ENCODE measurements at places on chromosomes 1 and 21. TPM values are rescaled to one million over a fixed set of nuclear protein-coding genes. Genes with fewer than 3 reads are reported as not detected.

PODN gene
- total RNA-seq: not detected

DNA sequence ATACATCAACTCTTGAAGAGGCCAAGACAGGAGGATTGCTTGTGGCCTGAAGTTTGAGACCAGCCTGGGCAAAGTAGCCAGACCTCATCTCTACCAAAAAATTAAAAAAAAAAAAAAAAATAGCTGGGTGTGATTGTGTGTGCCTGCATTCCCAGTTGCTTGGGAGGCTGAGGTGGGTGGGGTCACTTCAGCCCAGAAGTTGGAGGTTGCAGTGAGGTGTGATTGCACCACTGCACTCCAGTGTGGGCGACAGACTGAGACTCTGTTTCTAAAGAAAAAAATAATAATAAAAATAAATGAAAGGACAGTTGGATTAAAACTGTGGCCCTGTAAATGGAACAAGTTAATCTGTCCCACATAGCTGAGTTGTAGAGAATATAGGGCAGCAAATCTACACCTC, 18.9 kb upstream of the ZNF496 start:
- H3K27ac ChIP-seq: no peak overlapping the region
- no peak for DNase-seq
- peaks cover 2% of the 10 kb centered on the region for H3K4me1 ChIP-seq
- H3K4me3 ChIP-seq: no peak overlapping the region
- peaks cover 31% of the 10 kb centered on the region for H3K27me3 ChIP-seq
- H3K36me3 ChIP-seq: no peaks in the 10 kb centered on the region

- no peak for DNase-seq
- no peaks in the 10 kb centered on the region for H3K27me3 ChIP-seq
These were observed 140.9 kb upstream of the HOOK1 start for GRCh38 chr1:59673573-59674450.

GRCh38 chr1:50570066-50570468, 146.8 kb upstream of the DMRTA2 start:
- no peak overlapping the region for H3K4me3 ChIP-seq
- H3K27ac ChIP-seq: no peak overlapping the region
- peaks cover 8% of the 10 kb centered on the region for H3K36me3 ChIP-seq
- no peak for DNase-seq
- no peaks in the 10 kb centered on the region for H3K27me3 ChIP-seq
- peaks cover 4% of the 10 kb centered on the region for H3K4me1 ChIP-seq

- peaks cover 10% of the 10 kb centered on the region for H3K27me3 ChIP-seq
- H3K4me3 ChIP-seq: no peak overlapping the region
- peaks cover 2% of the 10 kb centered on the region for H3K36me3 ChIP-seq
- H3K27ac ChIP-seq: no peak overlapping the region
- no peak for DNase-seq
- H3K4me1 ChIP-seq: peaks cover 7% of the 10 kb centered on the region
These were observed 24.2 kb upstream of the C1orf174 start for GRCh38 chr1:3924186-3924824.

GRCh38 chr1:27575840-27576331, 28.1 kb downstream of the AHDC1 start:
- DNase-seq: no peak
- peaks cover 10% of the 10 kb centered on the region for H3K27me3 ChIP-seq
- H3K4me1 ChIP-seq: peaks cover 27% of the 10 kb centered on the region
- no peak overlapping the region for H3K4me3 ChIP-seq

DNA sequence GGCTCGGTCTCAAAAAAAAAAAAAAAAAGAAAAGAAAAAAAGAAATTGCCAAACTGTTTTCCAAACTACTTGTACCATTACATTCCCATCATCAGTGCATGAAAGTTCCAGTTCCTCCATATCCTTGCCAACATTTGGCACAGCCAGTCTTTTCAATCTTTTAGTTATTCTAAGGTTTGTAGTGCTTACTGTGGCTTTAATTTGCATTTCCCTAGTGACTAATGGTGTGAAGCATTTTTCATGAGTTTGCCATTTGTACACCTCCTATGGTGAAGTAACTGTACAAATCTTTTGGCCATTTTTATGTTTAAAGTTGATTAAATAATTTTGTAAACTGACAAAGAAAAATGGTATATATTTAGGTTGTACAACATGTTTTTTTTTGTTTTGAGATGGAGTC, 70.7 kb downstream of the DEGS1 start:
- no peak for DNase-seq
- H3K27me3 ChIP-seq: no peaks in the 10 kb centered on the region
- H3K36me3 ChIP-seq: peaks cover 11% of the 10 kb centered on the region
- peaks cover 11% of the 10 kb centered on the region for H3K4me1 ChIP-seq
- H3K27ac ChIP-seq: no peak overlapping the region
- H3K4me3 ChIP-seq: no peak overlapping the region

GRCh38 chr1:184590163-184590750, 164.4 kb downstream of the EDEM3 start:
- no peaks in the 10 kb centered on the region for H3K4me1 ChIP-seq
- H3K4me3 ChIP-seq: no peak overlapping the region
- peaks cover 30% of the 10 kb centered on the region for H3K27me3 ChIP-seq
- H3K27ac ChIP-seq: no peak overlapping the region
- H3K36me3 ChIP-seq: no peaks in the 10 kb centered on the region

ST6GALNAC5 gene
- not detected for total RNA-seq

NPHS2 gene
- not detected for total RNA-seq

GRCh38 chr1:27349784-27350662, 8.2 kb downstream of the SYTL1 start:
- peaks cover 7% of the 10 kb centered on the region for H3K36me3 ChIP-seq
- H3K4me3 ChIP-seq: no peak overlapping the region
- H3K4me1 ChIP-seq: peaks cover 21% of the 10 kb centered on the region
- no peak overlapping the region for H3K27ac ChIP-seq
- DNase-seq: no peak

- peaks cover 12% of the 10 kb centered on the region for H3K4me1 ChIP-seq
- H3K27me3 ChIP-seq: peaks cover 17% of the 10 kb centered on the region
- no peak overlapping the region for H3K27ac ChIP-seq
- H3K4me3 ChIP-seq: no peak overlapping the region
- no peaks in the 10 kb centered on the region for H3K36me3 ChIP-seq
These were observed 19.2 kb upstream of the PEF1 start for GRCh38 chr1:31663622-31664452.

C1QC gene
- total RNA-seq: not detected

ITGB2 gene
- total RNA-seq: 359 TPM

DNA sequence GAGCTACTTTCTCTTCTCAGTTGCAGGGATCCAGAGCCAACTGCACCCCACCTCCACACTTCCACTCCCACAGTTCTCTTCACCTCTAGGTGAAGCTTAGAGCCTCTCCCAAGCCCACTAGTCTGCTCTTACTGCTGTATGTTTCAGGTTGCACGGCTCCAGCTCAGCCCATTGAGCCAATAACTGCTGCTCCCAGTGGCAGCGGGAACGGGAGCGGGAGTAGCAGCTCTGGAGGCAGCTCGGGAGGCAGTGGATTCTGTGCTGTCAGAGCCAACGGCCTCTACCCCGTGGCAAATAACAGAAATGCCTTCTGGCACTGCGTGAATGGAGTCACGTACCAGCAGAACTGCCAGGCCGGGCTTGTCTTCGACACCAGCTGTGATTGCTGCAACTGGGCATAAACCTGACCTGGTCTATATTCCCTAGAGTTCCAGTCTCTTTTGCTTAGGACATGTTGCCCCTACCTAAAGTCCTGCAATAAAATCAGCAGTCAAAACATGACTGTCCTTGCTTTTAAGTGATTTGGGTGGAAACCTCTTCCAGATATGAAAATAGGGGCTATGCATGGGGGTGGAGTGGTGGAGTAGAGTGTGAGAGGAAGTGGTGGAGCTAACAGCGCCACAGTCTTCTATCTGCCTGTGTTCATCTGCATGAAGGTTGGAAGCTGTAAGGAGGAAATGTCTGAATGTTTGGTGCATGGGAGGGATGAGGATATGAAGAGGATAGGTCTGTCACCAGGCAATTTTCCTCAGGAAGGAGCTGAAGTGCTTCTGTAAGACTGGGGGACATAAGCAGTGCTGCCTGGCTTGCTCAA, 29.6 kb downstream of the CHIA start:
- no peak overlapping the region for H3K4me3 ChIP-seq
- H3K36me3 ChIP-seq: no peaks in the 10 kb centered on the region
- peaks cover 5% of the 10 kb centered on the region for H3K4me1 ChIP-seq
- no peak for DNase-seq
- no peak overlapping the region for H3K27ac ChIP-seq

NUDT4B gene
- total RNA-seq: not detected

- peaks cover 2% of the 10 kb centered on the region for H3K36me3 ChIP-seq
- DNase-seq: no peak
- peak overlapping the region; percentile 59 for H3K27ac ChIP-seq
- no peaks in the 10 kb centered on the region for H3K27me3 ChIP-seq
These were observed 24.9 kb downstream of the TMED5 start for GRCh38 chr1:93155335-93155734.

ZFYVE9 gene
- total RNA-seq: 5.7 TPM

GRCh38 chr1:20083178-20083944, 13.4 kb downstream of the PLA2G5 start:
- H3K4me3 ChIP-seq: no peak overlapping the region
- peaks cover 10% of the 10 kb centered on the region for H3K4me1 ChIP-seq
- no peak overlapping the region for H3K27ac ChIP-seq
- no peak for DNase-seq

DNA sequence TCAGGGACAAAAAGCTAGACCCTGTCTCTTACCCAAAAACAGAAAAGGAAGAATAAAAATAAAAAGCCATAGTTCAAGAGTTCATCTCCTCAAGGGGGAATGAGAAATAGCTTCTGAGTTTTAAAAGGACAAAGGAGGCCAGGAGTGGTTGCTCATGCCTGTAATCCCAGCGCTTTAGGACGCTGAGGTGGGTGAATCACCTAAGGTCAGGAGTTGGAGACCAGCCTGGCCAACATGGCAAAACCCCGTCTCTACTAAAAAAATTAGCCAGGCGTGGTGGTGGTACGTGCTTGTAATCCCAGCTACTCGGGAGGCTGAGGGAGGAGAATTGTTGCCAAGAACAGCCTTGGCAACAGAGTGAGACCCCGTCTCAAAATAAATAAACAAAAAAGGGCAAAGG, 38.6 kb upstream of the CPLANE2 start:
- peaks cover 4% of the 10 kb centered on the region for H3K36me3 ChIP-seq
- H3K27ac ChIP-seq: no peak overlapping the region
- no peak for DNase-seq
- H3K4me3 ChIP-seq: no peak overlapping the region
- H3K27me3 ChIP-seq: no peaks in the 10 kb centered on the region

GPR61 gene
- total RNA-seq: 0.20 TPM

SSU72 gene
- total RNA-seq: 99.3 TPM

PLA2G2A gene
- total RNA-seq: not detected

DNA sequence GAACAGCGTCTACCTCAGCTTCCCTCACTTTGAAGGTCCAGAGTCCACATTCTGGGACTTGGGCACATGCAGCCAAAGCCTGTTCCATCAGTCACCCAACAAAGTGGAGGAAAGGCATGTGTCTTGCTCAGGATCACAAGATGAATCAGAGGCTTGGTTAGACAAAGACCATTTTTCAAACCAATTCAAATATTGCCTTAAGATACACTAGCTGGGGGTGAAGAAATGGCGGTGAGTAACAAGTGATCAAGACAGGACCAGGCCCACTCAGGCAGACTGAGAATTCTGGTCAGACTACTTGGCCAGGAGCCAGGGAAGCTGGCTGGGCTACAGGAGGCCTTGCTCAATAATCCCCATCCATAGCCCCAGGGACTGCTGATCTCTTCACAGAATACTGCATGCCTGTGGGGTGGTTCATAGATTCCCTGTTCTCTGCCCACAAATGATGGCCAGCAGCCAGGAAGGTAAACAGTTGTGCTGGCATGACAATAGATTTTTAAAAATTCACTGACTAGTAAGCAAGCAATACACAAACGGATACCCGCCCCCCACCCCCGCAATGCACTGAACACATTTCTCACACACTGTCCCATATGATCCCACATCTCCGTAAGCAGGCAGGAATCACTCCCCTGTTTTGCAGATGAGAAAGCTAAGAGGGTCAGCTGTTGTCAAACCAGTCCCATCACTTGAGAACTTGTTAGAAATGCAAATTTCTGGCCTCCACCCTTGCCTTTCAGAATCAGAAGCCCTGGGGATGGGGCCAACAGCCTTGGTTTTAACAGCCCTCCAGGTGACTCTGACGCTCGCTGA, 27.2 kb downstream of the ERI3 start:
- no peaks in the 10 kb centered on the region for H3K27me3 ChIP-seq
- H3K27ac ChIP-seq: no peak overlapping the region
- DNase-seq: no peak

AMPD1 gene
- not detected for total RNA-seq

GRCh38 chr1:27520651-27521050, 30.7 kb upstream of the WASF2 start:
- H3K36me3 ChIP-seq: peaks cover 6% of the 10 kb centered on the region
- H3K4me1 ChIP-seq: peaks cover 48% of the 10 kb centered on the region
- H3K4me3 ChIP-seq: no peak overlapping the region
- no peaks in the 10 kb centered on the region for H3K27me3 ChIP-seq

DNA sequence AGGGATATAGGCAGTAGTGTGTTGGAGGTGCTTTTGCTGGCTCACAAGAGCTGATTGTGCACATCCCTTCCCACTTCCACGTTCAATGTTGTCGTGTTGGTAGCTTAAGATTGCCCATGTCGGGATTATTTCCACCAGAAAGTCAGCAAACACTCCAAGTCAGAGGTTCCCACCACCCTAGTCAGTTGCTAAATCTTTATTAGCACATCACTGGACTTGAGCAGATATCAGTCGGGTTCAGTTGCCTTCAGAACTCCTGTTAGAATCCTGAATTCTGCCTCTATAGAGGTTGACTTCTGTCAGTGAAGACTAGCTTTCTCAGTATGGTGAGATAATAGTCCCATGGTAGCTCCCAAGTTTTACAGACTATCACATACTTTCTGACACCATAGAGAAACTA, 10.5 kb downstream of the AGL start:
- no peaks in the 10 kb centered on the region for H3K4me1 ChIP-seq
- H3K36me3 ChIP-seq: peaks cover 5% of the 10 kb centered on the region
- no peak overlapping the region for H3K27ac ChIP-seq
- H3K4me3 ChIP-seq: no peak overlapping the region

Data from T-helper 17 cell (primary cell).